Karpas-422 (cell line): ENCODE measurements at places on chromosomes 4 and X.

DNA sequence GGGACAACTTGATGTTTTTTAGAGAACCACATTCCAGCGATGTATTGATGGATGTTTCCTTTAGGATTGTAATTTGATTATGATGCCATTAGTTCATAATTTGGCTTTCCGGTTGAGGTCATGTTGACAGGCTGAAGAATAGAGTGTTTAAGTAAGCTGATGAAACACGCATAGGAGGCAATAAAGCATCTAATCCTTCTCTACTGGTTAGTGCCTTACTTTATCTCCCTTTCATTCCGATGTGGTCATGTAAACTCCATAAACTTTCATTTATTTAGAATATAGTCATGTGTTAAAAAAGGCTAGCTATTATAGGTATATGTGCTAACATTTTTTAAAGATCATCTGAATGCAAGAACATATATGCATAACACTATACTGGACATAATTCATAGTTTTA is 15.0 kb downstream of the FRMPD4 start:
- no peak for DNase-seq

DNA sequence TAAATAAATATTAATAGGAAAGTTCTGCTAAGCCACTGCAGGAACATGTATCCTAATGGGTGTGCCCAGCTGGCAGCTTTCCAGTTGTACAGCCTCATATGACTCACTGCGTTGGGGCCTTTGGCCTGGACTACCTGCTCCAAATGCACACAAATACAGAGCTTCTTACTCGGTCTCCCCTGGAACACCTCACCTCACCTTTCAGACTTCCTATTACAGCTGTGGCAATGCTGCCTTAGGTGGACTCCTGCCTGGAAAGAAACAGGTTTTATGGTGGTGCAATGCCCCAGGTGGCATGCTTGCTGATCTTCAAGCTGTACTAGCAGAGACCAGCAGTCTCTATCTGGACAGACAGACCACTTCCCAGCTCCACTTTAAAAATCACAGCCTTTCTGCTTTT is 85.7 kb upstream of the EXOC1L start:
- no peak for DNase-seq

GRCh38 chr4:51960486-51960885 is 59.7 kb downstream of the LRRC66 start:
- no peak for DNase-seq

- no peak for DNase-seq
These were observed 203.8 kb upstream of the NRK start for GRCh38 chrX:105618393-105619101.

- DNase-seq = no peak
These were observed 25.1 kb upstream of the FAM156A start for GRCh38 chrX:52983321-52984000.

- no peak for DNase-seq
These were observed 103.9 kb upstream of the MAOA start for GRCh38 chrX:43552156-43552555.
